NCI-H460 (cell line): ENCODE measurements at places on chromosomes 12 and 14. TPM values are rescaled to one million over a fixed set of nuclear protein-coding genes. Genes with fewer than 3 reads are reported as not detected.

The RBP5 gene
- total RNA-seq: not detected in 2 replicates

The FOXG1 gene
- 0.02 TPM in 1 of 2 replicates, not detected in the other for total RNA-seq

The B4GALNT1 gene
- 43.1 and 46.4 TPM in 2 replicates for total RNA-seq

The OVCH1 gene
- 0.02 TPM in 1 of 2 replicates, not detected in the other for total RNA-seq

The KRT79 gene
- not detected in 2 replicates for total RNA-seq

The MIPOL1 gene
- total RNA-seq: 24.4 and 29.7 TPM in 2 replicates

The PTPN21 gene
- 3.8 and 5.0 TPM in 2 replicates for total RNA-seq

The TDRD9 gene
- total RNA-seq: not detected in 2 replicates

The NGB gene
- not detected in 2 replicates for total RNA-seq

The LPAR5 gene
- total RNA-seq: not detected in 2 replicates

The VRTN gene
- total RNA-seq: not detected in 2 replicates

The PPM1H gene
- 4.7 and 5.2 TPM in 2 replicates for total RNA-seq

The SLCO1C1 gene
- 0.22 TPM in 1 of 2 replicates, not detected in the other for total RNA-seq

The RNASE7 gene
- total RNA-seq: not detected in 2 replicates

The AQP2 gene
- not detected in 2 replicates for total RNA-seq

The HCAR1 gene
- total RNA-seq: 0.05 TPM in 1 of 2 replicates, not detected in the other

The TAS2R46 gene
- 0.49 and 1.6 TPM in 2 replicates for total RNA-seq

The CLEC9A gene
- total RNA-seq: not detected in 2 replicates

The C12orf50 gene
- not detected in 2 replicates for total RNA-seq

The NPC2 gene
- total RNA-seq: 59.3 and 74.8 TPM in 2 replicates

The CCDC175 gene
- 0.12 TPM in 1 of 2 replicates, not detected in the other for total RNA-seq

The RPS6KA5 gene
- 4.6 TPM in 2 replicates for total RNA-seq

The CLEC4C gene
- not detected in 2 replicates for total RNA-seq

The TBC1D30 gene
- 6.3 and 6.6 TPM in 2 replicates for total RNA-seq

The CCDC85C gene
- 7.2 and 9.2 TPM in 2 replicates for total RNA-seq

The COQ10A gene
- total RNA-seq: 13.5 and 14.2 TPM in 2 replicates

The STYK1 gene
- 0.38 and 0.89 TPM in 2 replicates for total RNA-seq

The HOXC10 gene
- 0.59 TPM in 1 of 2 replicates, not detected in the other for total RNA-seq

The DIO2 gene
- total RNA-seq: 1.5 and 1.8 TPM in 2 replicates

The NFE2 gene
- total RNA-seq: 0.69 and 0.72 TPM in 2 replicates

The CRACR2A gene
- 4.2 and 4.9 TPM in 2 replicates for total RNA-seq

The NKX2-1 gene
- total RNA-seq: not detected in 2 replicates

The CD69 gene
- total RNA-seq: not detected in 2 replicates

The NXPH4 gene
- 9.7 and 10.7 TPM in 2 replicates for total RNA-seq

The PTPRQ gene
- 0.17 and 0.43 TPM in 2 replicates for total RNA-seq

The TCL1B gene
- total RNA-seq: not detected in 2 replicates

The BCL11B gene
- 0.14 TPM in 1 of 2 replicates, not detected in the other for total RNA-seq
